Bone marrow (tissue), 2 donors: ENCODE measurements at places on chromosomes 3 and 15.

DNA sequence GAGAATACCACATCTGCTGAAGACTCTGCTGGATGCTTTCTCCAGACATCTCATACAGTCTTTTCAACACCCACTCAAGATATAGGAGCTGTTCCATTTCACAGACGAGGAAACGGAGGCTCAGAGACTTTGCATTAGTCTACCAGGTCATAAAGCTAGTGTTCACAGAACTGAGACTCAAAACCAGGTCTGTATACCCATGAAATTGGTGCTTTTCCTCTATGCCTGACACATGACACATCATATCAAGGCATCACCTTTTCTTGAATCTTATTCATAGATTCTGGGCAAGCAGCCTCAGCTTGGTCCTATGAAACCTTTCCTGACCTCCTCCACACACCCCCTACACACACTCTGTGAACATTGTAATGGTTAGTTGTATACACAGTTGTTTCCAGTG, 101.2 kb downstream of the LPP start:
- DNase-seq, result no peak

DNA sequence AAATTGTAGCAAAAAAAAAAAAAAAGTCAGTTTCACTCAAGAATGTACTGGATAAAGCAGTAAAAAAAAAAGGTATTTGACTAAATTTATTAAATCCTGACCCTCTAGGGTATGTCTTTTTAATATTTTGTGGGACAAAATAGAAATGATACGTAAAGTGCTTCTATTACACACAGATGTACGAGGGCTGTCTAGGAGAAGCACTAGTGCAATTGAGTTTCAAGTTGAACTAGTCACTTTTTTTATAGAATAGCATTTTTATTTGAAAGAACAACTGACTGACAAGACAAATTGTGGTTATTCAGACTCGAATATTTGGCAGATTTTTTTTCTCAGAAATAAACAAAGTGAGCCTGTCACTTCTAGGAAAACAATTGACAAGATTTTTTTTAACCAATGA, 49.0 kb downstream of the CCDC54 start:
- DNase-seq, result no peak

DNA sequence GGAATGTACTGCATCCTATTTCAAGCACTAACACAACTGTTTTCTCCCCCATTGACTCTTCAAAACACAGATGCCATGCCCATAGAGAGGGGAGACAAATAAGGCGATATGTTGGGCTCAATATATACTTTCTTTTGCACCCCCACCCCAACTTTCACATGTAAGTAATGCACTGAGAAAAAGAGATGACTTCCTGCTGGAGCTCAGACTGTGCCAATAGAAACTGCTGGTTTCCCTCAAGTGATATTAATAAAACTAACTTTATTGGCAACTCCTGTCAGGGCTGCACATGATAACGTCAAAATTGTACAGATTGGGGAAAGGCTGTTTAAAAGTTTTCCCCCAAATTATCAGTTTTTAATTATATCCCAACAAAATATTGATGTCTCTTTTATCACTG, 163.0 kb downstream of the TNIK start:
- DNase-seq, result no peak

DNA sequence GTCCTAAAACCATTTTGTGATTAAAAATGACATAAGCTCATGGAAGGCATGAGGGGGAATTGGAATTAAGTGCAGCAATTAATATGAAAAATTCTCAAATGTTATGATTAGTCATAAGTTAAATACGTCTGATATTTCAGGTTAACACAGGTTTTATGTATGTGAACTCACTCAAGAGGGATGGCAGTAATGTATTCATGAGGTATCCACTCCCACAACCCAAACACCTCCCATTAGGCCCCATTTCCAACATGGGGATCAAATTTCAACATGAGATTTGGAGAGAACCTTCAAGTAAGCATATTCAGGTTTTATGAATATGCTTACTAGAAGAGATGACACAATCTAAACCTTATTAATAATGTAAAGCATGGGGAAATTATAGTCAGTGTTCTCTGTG, 41.6 kb upstream of the IL20RB start:
- no peak for DNase-seq

DNA sequence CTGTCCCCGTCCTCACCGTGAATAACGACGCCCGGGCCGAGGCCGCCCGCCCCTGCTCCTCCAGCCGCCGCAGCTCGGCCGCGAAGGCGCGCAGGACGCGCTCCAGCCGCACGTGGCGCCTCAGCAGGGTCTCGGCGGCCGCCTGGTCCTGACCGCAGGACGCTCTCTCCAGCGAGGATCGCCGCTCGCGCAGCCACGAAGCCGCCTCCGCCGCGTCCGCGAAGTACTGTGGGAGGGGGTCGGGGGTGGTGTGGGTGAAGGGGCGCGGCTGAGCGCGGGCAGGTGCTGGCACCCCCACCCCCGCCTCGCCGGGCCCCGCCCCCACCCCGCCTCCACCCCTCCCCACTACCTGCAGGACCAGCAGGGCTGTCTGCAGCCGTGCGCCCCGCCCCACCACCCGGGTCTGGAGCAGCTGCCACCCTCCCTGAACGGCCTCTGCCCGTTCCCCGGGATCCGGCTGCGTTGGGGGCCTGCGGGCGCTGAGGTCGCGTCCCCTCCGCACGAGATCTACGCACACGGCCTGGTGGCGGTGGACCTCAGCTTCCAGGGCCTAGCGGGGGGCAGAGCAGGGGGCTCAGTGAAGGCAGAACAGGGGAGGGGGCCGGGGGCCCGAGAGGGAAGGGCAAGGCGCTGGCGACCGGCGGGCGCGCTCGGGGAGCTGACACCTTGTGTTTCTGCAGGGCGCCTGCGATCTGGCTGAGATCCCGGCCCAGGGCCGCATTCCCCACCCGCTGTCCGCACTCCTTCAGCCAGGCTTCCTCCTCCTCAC, 11.7 kb downstream of the SPTBN5 start:
- no peak for DNase-seq

- DNase-seq, result no peak
Observed at GRCh38 chr3:115186351-115187148, 39.5 kb upstream of the ZBTB20 start.

DNA sequence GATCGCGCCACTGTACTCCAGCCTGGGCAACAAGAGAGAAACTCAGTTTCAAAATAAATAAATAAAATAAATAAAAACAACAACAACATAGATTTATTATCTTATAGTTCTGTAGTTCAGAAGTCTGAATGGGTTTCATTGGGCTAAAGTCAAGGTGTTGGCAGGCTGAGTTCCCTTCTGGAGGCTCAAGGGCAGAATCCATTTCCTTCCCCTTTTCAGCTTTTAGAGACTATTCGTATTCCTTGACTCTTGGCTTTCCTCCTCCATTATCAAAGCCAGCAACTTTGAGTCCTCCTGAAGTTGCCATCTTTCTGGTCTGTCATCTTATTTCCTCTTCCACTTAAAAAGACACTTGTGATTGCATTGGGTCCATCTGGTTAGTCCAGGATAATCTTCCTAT, 12.1 kb downstream of the BLM start:
- DNase-seq, result no peak

DNA sequence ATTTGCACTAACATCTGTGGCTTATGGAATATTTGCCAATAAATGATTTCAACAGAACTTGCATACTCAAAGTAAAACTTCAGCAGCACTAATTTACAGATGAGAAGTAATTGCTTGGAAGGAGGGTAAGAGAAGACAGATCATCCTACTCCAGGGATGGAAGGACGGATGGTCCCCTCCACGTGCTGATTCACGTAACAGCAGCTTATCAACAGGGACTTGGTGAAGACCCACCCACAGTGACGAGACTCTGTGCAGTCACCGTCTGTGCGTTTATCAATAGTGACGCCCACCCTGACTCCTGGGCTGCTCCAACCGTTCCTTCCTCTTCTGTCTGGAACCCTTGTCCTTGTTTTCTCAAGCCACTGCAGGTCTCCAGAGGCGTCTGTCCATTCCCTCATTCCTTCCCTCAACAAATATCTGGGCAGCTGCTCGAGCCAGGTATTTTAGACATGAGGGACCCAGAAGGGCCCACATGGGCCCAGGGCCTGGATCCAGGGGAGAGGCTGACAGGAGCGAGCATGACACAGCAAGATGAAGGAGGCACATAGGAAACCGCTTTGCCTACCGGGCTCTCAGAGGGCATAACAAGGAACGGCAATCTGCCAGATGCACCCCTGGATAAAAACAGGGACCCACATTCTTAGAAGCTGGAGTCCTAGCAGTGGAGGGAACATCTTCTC, 33.3 kb downstream of the PCSK6 start:
- no peak for DNase-seq
